ENCODE measurements at places on chromosomes 3 and 15. TPM values are rescaled to one million over a fixed set of nuclear protein-coding genes. Genes with fewer than 3 reads are reported as not detected.

Gene USF3
- total RNA-seq, result 18.3 TPM

Gene IQCF5
- total RNA-seq, result not detected

GRCh38 chr15:51290720-51291119 lies 47.7 kb downstream of the CYP19A1 start:
- no peaks in the 10 kb centered on the region for H3K4me1 ChIP-seq
- H3K36me3 ChIP-seq, result peaks cover 1% of the 10 kb centered on the region
- no peaks in the 10 kb centered on the region for H3K27me3 ChIP-seq
- H3K4me3 ChIP-seq, result no peak overlapping the region
- H3K27ac ChIP-seq, result no peak overlapping the region

DNA sequence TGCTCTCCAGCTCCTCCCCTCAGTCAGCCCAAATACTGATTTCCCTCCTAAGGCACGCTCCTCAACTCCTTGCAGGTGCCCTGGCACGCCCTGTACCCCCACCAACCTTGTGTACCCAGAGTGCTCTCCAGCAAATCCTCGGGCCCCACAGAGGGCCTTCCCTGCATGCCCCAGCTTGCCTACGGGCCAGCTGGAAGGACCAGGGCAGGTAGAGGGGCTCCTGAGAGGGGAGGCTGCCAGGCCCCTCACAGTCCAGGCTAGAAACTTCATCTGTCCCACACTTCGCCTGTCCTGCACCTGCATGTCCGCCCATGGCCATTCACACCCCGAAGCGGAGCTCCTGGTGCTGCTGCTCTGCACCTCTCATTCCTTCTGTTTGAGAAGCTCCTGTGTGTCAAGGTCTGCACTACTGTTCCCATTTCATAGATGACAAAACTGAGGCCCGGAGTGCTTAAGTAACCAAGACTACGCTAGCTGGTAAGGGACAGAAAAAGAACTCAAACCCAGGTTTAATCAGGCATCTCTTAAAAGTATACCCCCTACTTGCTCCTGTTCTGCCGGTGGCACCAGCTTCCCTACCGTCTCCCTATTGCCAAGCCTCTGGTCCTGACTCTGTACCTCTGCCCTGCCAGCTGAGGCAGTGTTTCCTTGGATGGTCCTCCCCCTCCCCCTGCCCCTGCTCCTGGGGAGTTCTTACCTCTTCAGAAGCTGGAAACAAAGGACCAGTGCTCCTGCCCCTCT lies 35.6 kb downstream of the ZXDC start:
- no peak overlapping the region for H3K27ac ChIP-seq
- H3K27me3 ChIP-seq, result no peaks in the 10 kb centered on the region
- H3K4me3 ChIP-seq, result no peak overlapping the region
- peaks cover 8% of the 10 kb centered on the region for H3K36me3 ChIP-seq
